ENCODE measurements at places on chromosomes 2 and 18.
A peak's percentile ranks its signal among the peaks of the same experiment; 100 is the strongest.

DNA sequence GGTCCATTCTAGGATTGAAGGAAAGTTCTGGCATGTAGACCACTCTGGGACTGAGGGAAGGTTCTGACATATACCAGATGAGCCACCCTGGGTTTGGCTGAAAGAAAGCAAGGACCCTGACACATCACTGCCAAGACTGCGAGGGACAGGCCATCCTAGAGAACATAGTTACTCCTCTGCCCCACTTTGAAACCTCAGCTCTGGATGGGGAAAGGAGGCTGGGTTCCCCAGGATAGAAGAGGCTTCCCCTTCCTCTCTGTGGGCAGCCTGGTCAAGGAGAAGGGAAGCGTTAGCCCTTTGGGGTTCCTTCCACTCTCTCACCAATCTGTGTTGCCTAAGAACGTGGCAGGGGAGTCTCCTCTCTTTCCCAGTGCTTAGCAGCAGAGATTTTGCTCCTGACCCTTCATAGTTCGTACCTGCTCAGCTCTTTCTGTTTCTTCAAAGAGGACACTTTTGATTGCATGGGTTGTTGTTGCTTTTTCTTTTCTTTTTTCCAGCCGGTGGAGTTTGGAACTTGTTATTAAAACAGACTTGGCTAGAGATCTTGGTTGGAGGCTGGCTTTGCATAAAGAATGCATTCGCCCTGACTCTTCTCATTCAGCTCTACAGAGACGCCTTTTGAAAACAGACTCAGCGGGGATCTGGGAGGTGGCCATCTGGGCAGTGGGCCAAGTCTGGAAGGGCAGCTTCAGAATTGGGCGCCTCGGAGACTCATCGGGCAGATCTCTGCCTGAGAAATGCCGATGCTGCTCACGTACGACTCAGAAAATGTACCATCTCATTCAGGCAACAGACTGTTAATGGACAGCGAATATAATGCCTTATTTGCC, 166.1 kb downstream of the CLIP4 start:
- no peak for DNase-seq

- DNase-seq, result no peak
Measured at GRCh38 chr2:158990397-158991214, 22.2 kb downstream of the TANC1 start.

GRCh38 chr2:43038034-43038695, 188.2 kb downstream of the ZFP36L2 start:
- DNase-seq, result no peak

GRCh38 chr2:115825912-115826311, 1383.5 kb downstream of the DPP10 start:
- DNase-seq, result no peak

DNA sequence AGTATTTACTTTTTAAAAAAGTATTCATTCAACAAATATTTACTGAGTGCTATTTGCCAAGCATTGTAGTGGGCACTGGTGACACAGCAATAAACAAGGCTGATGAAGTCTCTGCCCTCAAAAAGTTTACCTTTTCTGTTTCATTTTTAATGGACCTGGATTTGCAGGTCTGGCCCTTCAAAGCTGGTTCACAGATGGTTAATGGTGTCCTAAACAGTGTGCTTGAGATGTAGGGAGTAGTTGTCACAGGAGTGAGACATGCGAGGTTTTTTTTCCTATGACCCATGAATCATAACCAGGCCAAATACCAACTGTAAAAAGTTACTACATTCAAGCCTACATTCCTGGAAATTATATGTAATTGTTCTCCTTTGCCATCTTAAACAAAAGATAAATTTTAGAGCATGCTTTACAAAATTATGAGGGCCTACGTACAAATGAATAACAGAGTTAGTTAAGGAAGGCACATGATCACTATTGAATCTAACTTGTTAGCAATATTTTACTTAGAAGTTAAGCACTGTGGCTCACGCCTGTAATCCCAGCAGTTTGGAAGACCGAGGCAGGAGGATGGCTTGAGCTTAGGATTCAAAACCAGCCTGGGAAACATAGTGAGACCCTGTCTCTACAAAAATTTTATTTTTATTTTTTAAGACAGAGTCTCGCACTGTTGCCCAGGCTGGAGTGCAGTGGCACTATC, 223.9 kb downstream of the MBD5 start:
- DNase-seq, result no peak

DNA sequence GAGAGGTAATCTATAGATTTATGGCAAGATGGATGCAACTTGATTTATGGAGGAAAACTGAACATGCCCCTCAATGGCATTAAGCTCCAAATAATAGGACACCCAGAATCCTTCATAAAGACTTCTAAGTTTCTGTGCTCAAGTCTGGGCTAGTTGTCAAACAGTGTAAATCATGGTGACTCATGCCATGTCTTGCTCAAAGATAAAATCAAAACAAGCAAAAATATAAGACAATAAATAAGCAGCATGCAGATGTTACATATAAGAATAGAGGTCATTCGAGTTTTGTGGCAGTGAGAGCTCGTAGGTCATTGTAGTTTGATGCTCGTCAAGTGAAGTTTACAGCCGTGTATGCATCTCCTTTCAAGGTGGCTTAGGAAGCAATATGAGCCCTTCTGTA, 403.2 kb downstream of the THSD7B start:
- no peak for DNase-seq

DNA sequence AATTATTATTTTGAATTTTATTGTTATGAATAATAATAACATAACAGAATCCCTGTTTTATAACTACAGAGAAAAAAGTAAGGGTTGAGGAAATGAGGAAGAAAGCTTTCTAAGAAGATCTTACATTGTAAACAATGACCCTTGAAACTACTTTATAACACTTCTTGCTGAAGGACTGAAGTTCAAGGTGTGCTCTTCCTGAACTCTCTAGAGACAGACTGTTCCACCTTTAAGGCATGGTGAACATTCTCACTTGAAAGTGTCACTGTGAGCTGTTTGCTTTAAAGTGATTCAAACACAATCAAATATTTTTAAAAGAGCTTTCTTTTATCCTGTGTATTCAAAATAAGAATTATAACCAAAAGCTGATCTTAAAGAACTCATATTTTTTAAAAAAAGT, 131.5 kb downstream of the DNAH7 start:
- no peak for DNase-seq

DNA sequence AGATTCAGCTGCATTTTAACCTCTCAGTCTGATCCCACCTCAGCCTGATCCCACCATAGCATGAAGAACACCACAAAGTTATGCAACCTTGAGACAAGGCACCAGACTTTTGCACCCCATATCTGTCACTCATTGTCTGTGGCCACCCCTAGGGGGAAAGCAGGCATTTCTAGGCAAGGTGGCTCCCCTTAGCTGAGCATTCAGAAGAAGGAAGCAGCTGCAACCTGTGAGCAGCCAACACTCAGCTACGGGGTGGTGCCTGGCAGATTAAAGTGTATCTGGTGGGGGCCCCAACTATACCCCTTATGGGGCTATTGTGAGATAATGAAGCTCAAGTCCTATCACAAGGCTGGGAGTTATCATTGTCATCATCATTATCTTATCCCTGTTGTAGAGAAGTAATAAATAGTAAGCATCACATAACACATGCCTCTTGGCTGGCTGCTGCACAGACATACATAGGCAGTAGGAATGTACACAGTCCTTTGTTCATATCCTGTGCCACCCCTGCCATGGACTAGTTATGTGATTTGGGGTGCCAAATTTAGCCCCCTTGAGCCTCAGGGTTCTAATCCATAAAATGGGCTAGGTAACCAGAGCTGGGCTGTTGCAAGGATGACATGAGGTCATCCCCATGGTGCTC, 20.6 kb upstream of the TMEM163 start:
- DNase-seq, result no peak

DNA sequence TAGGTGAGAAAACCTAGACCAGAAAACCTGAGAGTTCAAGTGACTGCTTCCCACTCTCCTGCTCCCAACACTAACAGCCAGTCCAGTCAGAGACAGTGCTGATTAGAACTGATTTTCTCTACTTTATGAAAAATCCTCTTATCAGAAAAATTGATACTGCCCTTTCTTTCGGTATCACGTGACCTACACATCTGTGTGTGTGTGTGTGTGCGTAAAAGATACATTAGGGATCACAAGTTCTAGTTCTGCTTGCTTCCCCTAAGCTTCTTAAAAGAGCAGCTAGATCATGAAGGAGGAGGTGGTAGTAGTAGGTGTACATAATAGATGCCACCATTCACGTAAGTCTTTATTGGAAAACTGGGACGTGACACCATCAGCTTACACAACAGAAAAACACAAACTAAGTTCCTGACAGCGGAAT, 1.5 kb downstream of the ARL5A start:
- no peak for DNase-seq

GRCh38 chr2:201837824-201838431, 31.6 kb downstream of the CDK15 start:
- DNase-seq, result peak; percentile 26

- no peak for DNase-seq
Measured at GRCh38 chr2:180728928-180729559, 251.4 kb upstream of the UBE2E3 start.

GRCh38 chr2:119517433-119517832, 6.8 kb downstream of the SCTR start:
- DNase-seq, result peak; percentile 71

DNA sequence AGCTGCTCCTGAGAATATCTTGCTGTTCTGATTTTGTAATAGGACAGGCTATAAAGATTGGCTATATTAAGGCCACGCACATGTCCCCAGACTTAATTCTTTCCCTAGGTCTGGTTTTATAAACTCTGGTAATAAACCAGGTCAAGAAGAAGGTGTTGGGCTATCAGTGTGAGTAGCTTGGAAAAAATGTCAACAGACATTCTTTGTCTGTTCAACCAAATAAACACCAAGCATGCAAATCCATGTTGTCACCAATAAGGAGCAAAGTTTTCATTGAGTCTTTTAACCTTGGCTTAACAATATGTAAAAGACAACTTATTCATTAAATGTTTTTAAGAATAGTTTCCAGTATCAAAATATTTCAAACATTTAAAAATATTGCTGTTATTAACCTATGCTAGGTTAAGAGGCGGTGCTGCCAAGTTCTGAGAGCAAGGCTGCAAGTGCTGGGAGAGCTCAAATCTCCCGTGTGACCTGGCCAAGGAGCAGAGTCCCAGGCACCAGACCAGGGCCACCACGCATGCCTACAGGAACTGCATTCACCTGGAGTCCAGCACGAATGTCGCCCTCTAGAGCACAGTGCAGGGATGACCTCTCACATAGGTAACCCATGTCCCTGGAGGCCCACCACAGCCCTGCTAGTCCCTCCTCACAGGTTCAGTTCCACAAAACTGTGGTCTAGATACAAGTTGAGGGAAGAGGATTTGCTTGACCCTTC, 120.5 kb upstream of the POU3F3 start:
- DNase-seq, result peak; percentile 61

GRCh38 chr2:45856391-45857274, 205.2 kb downstream of the PRKCE start:
- DNase-seq, result no peak

- peak; percentile 36 for DNase-seq
Measured at GRCh38 chr2:27051902-27052645, 606 bp downstream of the AGBL5 start.
